ENCODE measurements at places on chromosomes 6 and 20. TPM values are rescaled to one million over a fixed set of nuclear protein-coding genes. Genes with fewer than 3 reads are reported as not detected.
A peak's percentile ranks its signal among the peaks of the same experiment; 100 is the strongest.

The XRN2 gene
- total RNA-seq: 33.4 TPM

The GABRR1 gene
- total RNA-seq: not detected

The RIPOR3 gene
- total RNA-seq: 3.4 TPM

The BFSP1 gene
- total RNA-seq: 0.83 TPM

The TREML2 gene
- total RNA-seq: 0.22 TPM

The KIFC1 gene
- total RNA-seq: 0.24 TPM

- no peak for DNase-seq
Measured at GRCh38 chr6:117829594-117830319, 77.3 kb upstream of the SLC35F1 start.

DNA sequence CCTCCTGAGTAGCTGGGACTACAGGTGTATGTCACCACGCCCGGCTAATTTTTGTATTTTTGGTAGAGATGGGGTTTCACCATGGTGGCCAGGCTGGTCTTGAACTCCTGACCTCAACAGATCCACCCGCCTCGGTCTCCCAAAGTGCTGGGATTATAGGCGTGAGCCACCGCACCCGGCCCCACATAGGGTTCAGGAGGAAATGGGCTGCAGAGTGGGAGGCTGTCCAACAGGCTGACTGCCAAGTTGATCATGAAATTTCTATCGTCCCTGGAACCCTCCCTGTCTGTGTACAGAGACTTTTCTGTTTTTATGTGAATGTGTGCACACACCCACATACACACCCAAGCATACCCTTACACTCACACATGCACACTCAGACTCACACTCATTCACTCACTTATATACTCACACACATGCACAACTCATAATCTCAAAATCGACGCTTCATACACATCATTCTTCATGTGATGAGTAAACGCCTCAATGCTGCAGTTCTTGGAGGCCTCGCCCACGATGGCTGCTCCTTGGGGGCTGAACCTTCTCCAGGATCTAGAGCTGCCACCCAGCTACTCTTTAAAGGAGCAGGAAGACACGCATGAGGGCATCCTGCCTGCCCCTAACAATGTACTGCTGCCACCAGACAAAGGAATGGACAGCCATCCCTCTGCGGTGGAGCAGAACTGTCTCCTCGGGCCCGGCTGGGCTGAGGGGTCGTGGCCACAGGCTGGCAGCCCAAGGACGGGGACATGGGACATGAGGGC, 35.6 kb downstream of the SUN5 start:
- DNase-seq: no peak

DNA sequence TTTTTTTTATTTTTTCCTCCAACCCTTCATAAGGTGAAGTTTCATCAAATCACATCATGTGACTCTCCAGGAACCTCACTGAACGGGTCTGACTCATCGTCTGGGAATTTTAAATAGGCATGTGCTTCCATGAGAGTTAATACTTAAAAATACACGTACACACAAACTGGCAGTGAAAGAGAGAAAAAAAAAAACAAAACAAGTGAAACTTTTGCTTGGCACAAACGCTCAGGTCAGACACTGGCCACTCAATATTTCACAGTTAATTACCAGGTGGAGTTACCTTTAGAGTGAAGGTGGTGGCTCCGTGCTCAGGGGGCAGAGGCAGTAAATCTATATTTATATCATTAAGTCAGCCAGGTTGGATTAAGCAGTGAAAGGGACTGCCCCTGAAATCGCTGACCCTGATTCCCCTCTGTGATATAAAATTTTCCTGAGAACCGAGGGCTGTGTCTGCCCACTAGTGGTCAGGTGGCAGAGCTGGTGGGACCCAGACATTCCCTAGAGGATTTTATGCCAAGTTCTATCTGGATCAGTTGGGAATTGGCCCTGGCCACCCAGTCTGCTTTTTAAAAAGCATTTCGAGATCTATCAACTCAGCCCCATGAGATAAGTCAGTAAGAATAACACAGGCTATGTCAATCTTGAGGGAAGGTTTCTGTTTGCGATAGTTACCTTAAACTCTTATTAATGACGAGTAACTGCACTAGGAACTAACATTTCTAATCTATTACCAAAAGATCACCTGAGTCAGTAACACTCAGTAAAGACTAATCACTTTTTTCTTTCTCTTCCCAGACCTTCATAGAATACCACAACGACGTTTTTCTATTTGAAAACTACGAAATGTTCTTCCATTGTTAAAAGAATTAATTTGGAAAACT, 259.1 kb downstream of the HDGFL1 start:
- no peak for DNase-seq

DNA sequence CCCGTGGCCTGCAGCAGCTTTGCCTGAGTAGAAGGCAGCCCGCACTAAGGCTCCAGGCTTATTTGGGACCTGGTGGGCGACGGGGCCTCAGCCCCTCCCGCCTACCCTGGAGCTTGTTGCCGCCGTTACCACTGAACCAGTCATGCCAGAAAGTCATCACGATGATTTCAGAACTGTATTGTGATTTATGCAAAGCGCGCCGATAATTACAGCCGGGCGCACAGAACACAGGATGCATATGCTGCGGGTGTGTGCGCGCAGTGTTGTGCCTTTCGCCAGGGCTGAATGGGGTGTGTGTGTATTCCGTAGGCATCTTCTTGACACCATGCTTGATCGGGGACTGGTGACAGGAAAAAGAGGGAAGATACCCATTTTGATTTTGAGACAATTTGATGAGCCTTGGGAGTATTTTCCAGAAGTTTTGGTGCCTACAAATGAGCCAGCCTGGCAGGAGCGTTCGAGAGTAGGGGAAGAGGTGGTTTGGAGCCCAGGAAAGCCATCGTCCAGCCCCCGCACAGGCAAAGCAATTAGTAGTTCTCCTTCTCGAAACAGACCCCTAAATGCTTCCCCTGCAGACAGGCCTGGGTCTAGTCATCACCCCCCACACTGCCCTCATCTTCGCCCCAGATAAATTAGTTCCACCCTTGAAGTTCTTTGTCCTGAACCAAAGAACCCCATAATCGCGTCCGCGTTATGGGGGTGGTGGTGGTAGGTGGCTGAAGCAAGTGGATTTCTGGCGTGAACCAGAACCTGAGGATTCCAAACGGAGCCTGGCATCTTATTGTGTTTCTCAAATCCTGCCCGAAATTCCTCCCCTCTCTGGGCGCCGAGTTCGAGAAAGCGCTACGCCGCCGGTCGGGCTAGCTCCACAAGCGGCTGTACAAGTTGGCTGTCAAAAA, 1.9 kb upstream of the NR2E1 start:
- no peak for DNase-seq

DNA sequence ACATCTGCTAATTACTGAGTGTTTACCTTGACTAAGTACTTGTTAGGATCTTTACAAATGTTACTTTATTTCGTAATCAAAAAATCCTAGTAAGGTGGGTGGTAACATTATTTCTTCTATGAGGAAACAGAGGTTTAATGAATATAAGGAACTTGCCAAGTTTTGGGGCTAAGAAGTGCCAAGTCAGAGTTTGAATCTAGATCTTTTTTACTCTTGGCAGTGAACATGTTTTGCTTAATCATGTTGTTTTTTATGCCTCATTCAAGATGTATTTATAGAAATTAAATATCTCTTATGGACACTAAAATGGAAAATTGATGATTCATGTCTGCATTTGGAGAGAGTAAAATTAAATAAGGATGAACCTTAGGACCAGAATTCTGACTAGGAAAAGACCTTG, 393.7 kb downstream of the UTRN start:
- no peak for DNase-seq

DNA sequence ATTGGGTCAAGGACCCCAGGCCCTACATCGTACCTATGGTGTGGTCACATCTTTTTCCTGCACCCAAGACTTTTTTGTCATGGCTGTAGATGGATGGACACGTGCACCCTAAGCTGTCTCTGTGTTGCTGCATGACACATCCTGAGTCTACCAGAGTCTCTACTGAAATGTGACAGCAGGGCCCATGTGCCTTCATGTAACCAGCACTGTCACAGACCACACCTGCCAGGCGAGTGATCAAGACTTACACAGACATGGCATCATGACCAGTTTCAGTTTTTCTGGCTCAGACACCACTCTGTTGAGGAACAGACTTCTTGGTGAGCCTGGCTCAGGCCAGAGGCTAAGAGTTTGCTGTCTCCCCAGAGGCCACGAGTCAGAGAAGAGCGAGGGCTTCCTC, 7.6 kb downstream of the PRND start:
- DNase-seq: no peak

GRCh38 chr20:25306991-25307903, 59.4 kb downstream of the PYGB start:
- DNase-seq: peak; percentile 62

- DNase-seq: no peak
Measured at GRCh38 chr6:24307881-24308280, 50.0 kb downstream of the DCDC2 start.

DNA sequence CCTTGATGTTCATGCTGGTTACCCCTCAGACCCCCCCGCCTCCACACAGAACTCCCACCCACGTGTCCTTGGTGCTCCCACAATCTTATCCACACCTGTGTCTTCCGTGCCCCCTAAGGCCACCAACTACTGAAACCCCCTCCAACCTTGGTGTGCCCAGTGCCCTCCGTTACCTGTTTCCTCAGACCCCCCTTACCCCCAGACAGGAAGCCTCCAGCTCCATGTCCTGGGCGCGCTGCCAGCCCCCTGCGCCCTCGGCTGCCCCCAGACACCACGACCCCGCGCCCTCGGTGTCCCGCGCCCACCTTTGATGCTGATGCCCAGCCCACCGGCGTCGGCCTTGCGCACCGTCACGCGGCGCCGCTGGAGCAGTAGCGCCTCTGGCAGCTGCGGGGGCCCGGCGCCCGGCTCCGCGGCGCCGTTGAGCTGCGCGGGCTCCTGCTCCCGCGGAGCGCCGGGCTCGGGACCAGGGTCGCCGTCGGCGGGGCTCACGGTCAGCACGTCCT, 504 bp downstream of the SNTA1 start:
- no peak for DNase-seq

- DNase-seq: no peak
Measured at GRCh38 chr6:29995340-29995777, 53.0 kb downstream of the HLA-A start.

Data from cardiac septum (tissue), 1 donor.